Activated CD8-positive, alpha-beta memory T cell treated with anti-CD3 and anti-CD28 coated beads, Interleukin-2, amount 50 U/mL, for 48 hours (primary cell): ENCODE measurements at places on chromosomes 2 and 18.

- DNase-seq, result no peak
Measured at GRCh38 chr2:132974467-132975095, 304.6 kb upstream of the LYPD1 start.

- DNase-seq, result no peak
Measured at GRCh38 chr18:38884050-38884449, 1318.5 kb upstream of the CELF4 start.

GRCh38 chr2:238376884-238377391, 49.8 kb upstream of the ASB1 start:
- DNase-seq, result no peak

DNA sequence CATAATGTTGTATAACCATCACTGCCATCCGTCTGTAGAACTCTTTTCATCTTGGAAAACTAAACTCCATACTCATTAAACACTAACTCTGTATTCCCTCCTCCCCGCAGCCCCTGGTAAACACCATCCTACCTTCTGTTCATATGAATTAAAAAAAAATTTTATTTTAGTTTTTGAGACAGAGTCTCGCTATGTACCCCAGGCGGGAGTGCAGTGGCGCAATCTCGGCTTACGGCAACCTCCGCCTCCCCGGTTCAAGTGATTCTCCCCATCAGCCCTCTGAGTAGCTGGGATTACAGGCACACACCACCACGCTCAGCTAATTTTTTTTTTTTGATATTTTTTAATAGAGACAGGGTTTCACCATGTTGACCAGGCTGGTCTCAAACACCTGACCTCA, 52.9 kb downstream of the RRM2 start:
- no peak for DNase-seq

DNA sequence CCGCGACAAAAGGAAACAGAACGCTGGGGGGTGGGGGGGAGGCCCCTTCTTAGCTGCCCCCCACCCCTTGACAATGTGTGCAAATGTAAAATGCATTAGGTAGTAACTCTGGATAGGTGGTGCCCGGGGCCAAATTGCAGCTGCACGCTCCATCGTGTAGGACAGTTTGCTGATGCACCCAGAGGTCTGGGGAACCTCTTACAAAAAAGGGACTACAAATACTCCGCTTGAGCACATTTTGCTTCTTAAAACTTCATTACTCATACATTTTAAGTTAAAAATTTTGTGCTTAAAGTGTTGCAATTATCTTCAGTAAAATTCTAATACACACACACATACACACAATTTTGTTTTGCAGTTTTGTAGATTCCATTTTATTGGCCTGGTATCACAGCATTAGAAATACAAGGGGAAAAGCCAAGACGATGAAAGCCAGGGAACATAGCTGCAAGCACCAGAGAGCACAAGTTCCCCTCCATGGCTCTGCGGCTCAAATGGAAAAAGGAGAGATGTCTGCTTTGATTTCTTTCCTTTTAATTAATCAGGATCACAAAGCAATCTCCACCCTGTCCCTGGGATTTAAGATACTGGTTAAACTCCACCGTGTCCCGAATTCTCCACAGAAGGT, 582.1 kb downstream of the ZEB2 start:
- no peak for DNase-seq

DNA sequence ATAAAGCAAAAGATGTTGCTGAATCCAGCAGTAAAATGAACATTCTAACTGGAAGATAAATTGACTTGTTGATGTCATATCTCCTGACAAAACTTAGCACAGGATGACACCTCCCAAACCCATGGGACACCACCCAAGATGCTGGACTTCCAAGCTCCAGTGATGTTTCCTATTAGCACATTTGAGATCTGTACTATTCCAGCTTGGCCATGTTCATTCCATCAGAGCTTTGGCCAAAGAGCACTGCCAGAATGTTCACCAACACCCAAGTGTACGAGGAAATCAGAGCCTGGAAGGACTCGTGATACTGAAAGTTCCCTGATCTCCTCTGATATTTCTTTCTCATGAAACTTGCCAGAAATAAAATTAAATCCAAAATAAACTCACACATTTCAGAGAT, 44.7 kb downstream of the PID1 start:
- DNase-seq, result no peak

DNA sequence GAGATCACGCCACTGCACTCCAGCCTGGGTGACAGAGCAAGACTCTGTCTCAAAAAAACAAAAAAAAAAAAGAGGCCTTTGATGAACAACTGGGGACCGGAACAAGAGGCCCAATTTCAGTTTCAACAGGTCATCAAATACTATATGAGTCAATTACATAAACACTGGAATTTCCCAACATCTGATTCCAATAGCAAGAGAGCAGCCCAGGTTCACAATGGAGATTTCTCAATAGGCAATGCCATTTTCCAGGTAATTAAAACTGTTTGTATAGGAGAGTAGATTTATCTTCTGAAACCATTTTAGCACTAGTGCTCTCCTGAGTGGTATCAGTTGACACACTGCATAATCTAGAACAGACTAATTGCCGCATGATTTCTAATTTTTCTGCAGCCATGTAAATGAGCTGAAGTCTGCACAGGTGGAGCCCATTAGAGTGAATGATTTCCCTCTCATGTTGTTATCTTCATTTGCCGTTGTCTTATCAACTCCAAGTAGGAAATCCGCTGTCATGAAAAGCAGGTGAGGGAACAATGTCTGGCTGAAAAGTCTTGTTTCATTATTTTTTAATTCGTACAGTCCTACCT, 264.1 kb upstream of the MEIS1 start:
- DNase-seq, result no peak

- no peak for DNase-seq
Measured at GRCh38 chr18:9993521-9994025, 79.8 kb downstream of the VAPA start.

GRCh38 chr18:23574611-23575308, 11.5 kb downstream of the NPC1 start:
- DNase-seq, result no peak

DNA sequence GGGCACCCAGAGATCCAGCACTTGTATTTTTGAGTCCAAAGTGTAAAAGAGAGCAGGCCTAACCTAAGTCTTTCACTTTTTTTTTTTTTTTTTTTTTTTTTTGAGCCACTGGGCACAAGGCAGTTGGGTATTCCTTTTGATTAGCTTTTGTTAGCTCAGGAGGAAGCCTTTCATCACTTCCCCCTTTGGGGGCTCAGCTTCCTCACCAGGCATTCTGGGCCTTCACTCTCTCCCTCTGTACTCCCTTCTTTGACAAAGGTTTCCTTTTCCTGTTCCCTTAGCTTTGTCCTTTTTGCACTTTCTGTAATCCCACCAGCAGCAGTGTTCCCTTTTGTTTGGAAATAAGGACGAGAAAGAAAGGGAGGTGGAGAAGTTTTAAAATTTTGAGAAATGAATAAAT, 88.2 kb downstream of the PKP4 start:
- no peak for DNase-seq

GRCh38 chr2:225041851-225042799, at the start of gene DOCK10:
TSS of gene DOCK10 (minus strand) at chr2:225042468. CDS start at chr2:225042374, 94 bp downstream.
- DNase-seq, result peak; percentile 81

GRCh38 chr2:90069290-90069894, 1377.9 kb downstream of the RPIA start:
- DNase-seq, result peak; percentile 57

DNA sequence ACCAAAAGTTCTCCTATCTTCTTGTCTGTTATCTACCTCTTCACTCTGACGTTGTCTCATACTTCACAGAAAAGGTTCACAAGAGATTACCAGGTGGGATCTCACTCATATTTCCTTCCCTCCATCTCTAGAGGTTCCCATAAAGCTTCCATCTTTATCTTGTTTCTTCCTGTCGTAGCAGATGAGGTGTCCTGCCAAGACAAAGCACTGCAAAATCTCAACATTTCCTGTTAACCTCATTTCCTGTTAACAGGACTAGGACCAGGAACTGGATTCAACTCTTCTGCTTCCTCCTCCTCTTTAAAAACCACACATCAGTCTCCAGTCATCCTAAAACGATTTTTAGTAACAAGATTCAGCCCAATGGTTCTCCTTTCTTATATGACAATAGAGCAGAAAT, 512.8 kb upstream of the NRP2 start:
- DNase-seq, result no peak

GRCh38 chr2:231063347-231063746, 6.7 kb downstream of the PSMD1 start:
- no peak for DNase-seq

- no peak for DNase-seq
Measured at GRCh38 chr2:11224887-11225286, 69.6 kb downstream of the SLC66A3 start.

DNA sequence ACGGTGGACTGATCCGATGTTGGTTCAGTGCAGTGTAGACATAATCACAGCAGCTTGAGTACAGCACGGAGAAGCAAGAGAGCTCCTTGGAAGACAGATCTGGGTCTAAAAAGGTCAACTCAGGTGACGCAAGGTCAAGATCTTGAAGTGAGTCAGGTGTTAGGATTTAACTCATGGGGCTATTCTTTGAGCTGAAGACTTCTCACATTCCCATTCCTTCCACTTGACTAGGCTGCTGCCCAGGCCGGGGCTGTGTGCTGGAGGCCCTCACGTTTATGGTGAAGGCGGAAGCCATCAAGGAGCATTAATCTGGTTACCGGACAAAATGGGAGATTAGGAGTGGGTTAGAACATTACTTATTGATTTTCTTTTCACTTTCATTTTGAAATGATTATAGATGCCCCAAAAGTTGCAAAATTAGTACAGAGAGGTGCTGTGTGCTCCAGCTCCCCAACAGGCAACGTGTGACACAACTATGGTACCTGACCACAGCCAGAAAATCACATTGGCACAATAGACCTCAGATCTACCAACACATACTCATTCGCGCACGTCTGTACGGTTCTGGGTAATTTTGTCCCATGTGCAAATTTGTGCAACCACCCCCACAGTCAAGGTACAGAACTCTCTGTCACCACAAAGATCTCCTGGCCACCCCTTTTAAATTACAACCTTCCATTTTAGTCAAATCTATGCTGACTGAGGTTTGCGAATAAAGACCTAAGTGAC, 77.6 kb upstream of the SEC11C start:
- no peak for DNase-seq

DNA sequence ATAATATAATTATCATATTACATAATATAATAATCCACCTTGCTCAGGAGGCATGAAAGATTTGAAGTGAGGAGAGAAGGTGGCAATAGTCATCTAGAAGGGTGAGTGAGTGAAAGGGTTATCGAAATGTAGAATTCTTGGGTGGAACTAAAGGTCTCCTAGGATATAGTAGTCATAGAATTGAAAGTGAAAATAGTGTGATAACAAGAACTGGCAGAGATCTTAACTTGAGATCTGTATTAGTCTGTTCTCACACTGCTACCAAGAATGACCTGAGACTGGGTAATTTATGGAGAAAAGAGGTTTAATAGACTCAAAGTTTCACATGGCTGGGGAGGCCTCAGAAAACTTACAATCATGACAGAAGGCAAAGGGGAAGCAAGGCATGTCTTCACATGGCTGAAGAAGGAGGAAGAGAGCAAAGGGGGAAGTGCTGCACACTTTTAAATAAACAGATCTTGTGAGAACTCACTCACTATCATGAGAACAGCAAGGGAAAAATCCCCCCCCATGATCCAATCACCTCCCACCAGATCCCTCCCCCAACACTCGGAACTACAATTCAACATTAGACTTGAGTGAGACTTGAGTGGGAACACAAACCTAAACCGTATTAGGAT, 351.5 kb downstream of the NR4A2 start:
- DNase-seq, result no peak

GRCh38 chr2:25606892-25607291, 66.5 kb downstream of the DTNB start:
- DNase-seq, result no peak

DNA sequence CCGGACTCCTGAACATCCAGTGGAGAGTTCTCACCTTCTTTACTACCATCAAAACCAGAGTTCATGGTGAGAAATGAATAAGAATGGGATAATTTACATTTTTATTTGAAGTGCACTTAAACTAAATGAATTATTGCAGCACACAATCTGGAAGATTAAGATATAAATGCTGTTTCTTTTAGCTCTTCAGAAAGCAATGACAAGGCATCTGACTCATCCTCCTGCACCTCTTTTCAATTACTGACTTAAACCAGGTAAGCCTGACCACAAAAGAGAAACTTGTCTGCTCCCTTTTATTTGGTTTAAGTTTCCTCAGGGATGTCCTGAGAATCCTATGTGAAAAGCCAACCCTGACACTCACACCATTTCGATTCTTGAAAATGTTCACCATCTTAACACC, 720 bp upstream of the DSC2 start:
- DNase-seq, result no peak

DNA sequence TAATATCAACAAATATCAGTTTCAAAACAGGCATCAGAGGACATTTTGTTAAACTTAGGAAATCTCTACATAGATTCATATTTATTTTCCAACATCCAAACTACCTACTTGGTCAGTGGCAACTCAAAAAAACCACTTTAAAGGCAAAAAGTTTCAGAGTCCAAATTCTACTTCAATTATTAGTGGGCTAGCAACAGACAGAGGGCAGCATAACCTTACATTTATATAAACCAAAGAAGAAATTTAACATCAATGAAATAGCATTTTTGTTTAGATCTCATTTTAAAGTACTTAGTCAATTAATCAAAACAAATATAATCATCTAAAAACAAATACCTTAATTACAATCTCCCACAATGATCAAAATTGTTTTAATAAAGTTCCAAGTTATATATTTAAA, 33.3 kb downstream of the RTTN start:
- DNase-seq, result no peak

DNA sequence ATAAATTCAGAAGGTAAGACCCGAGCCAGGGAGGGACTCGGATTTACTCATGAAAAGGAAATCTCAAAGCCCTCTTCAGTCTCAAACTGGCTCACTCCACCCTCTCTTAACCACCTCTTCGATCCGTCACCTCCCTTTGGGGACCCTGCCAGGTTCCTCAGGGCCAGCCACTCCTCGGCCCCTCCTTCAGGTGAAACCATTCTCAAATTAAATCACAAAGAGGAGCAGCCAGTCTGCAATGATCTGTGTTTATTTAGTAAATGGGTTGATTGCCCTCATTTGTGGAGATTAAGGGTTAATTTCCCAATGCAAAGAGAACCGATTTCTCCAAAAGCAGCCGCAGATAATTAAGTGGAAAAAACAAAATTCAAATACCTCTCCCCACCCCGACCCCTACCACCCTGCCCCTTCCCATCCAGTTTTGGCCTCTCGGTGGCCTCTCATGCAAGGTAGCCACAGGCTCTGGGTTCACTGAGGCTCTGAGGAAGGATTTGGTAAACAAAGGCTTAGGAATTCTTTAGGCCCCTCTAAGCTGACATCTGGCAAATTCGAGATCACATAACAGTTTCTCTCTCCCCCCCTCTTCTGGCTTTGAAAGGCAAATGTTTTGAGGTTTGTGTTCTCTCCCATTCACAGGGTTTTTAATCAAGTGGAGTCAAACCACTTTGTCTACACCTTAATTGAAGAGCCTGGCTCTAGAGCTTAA, 10.3 kb upstream of the FZD7 start:
- no peak for DNase-seq

- no peak for DNase-seq
Measured at GRCh38 chr2:232339121-232340081, 39.1 kb upstream of the ALPP start.

- DNase-seq, result peak; percentile 23
Measured at GRCh38 chr2:239471011-239471792, 70.4 kb upstream of the HDAC4 start.

GRCh38 chr2:142688856-142689605, 188.4 kb upstream of the KYNU start:
- DNase-seq, result no peak

GRCh38 chr18:10892786-10893185, 256.6 kb downstream of the PIEZO2 start:
- no peak for DNase-seq

GRCh38 chr2:86020984-86021383, 84.7 kb downstream of the POLR1A start:
- no peak for DNase-seq
